ENCODE measurements at places on chromosomes 1 and 21. TPM values are rescaled to one million over a fixed set of nuclear protein-coding genes. Genes with fewer than 3 reads are reported as not detected.

DNA sequence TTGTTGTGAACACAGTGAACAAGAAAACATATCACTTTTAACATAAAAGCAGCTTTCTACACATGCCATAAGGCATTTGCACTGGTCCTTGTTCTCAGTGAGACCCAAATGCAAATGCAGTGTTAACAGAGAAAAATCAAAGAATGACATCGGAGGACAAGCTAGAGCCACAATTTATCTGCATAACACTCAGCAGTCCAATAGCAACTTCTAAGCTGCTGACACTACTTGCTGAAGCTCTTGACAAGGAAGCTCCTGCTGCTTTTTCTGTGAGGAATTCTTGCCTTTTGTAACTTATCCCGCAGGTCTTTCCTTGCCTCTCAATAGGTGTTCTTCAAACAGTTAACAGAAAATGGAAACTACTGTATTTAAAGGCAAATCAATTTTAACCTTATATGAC lies 34.7 kb downstream of the USH2A start:
- no peaks in the 10 kb centered on the region for H3K27me3 ChIP-seq
- no peaks in the 10 kb centered on the region for H3K4me1 ChIP-seq
- no peak for DNase-seq
- H3K27ac ChIP-seq: no peak overlapping the region

DNA sequence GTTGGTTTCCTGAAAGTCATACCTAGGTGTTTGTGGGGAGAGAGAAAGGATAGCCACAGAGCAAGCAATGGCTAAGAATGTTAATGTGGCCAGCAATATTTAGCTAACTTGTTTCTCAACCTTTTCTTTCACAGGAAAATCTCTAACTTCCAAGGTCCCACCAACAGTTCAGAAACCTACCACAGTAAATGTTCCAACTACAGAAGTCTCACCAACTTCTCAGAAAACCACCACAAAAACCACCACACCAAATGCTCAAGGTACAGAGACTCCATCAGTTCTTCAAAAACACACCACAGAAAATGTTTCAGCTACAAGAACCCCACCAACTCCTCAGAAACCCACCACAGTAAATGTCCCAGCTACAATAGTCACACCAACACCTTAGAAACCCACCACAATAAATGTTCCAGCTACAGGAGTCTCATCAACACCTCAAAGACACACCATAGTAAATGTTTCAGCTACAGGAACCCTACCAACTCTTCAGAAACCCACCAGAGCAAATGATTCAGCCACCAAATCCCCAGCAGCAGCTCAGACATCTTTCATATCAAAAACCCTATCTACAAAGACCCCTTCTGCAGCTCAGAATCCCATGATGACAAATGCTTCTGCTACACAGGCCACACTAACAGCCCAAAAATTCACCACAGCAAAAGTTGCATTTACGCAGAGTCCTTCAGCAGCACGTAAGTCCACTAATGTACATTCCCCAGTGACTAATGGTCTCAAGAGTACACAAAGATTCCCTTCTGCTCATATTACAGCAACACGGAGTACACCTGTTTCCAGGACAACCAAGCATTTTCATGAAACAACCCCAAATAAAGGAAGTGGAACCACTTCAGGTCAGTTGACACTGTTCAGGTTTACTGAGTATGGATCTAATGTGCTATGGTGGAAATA lies 15.3 kb downstream of the CD55 start:
- H3K4me3 ChIP-seq: no peak overlapping the region
- no peak overlapping the region for H3K27ac ChIP-seq
- DNase-seq: no peak
- no peaks in the 10 kb centered on the region for H3K4me1 ChIP-seq
- H3K27me3 ChIP-seq: no peaks in the 10 kb centered on the region
- H3K36me3 ChIP-seq: no peaks in the 10 kb centered on the region

DNA sequence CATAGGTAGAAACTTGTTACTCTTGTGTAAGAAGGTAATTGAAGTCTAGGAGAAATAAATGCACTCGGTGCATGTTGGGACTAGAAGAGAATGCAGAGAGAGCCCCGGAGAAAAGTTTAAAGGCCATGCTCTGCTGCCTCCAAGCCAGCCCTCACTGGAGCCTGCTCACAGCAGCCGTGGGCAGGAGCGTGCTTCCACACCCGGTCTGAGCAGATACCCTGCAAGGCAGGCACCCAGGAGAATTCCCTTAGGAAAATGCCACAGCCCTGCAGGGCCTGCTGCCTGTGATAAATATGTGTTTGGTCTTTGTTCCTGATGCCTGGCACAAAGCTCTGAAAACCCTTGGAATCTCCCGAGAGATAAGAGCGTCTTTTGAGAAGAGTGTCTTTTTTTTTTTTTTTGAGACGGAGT lies 22.8 kb downstream of the C2CD2 start:
- no peak overlapping the region for H3K4me3 ChIP-seq
- DNase-seq: no peak
- H3K36me3 ChIP-seq: no peaks in the 10 kb centered on the region
- no peak overlapping the region for H3K27ac ChIP-seq
- H3K27me3 ChIP-seq: no peaks in the 10 kb centered on the region

DNA sequence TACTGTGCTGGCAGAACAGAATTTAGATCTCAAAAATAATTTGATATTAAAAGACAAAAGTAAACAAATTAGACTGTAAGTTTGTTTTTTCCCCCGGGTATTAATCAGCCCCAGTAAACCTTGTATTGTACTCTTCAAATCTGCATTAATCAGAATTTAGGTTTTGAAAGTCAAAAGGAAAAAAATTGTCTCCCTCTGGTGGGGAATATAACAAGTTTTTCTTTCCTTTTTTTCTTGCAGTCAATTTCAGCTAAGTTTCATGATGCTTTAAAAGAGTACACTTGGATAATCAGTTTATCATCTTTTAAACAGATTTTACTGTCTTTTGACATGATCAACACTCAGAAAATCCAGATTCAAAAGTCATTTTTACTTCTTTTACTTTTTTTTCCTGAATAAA lies 134.5 kb upstream of the PKN2 start:
- H3K27ac ChIP-seq: no peak overlapping the region
- no peaks in the 10 kb centered on the region for H3K27me3 ChIP-seq
- H3K36me3 ChIP-seq: no peaks in the 10 kb centered on the region
- H3K4me1 ChIP-seq: no peaks in the 10 kb centered on the region
- no peak overlapping the region for H3K4me3 ChIP-seq

DNA sequence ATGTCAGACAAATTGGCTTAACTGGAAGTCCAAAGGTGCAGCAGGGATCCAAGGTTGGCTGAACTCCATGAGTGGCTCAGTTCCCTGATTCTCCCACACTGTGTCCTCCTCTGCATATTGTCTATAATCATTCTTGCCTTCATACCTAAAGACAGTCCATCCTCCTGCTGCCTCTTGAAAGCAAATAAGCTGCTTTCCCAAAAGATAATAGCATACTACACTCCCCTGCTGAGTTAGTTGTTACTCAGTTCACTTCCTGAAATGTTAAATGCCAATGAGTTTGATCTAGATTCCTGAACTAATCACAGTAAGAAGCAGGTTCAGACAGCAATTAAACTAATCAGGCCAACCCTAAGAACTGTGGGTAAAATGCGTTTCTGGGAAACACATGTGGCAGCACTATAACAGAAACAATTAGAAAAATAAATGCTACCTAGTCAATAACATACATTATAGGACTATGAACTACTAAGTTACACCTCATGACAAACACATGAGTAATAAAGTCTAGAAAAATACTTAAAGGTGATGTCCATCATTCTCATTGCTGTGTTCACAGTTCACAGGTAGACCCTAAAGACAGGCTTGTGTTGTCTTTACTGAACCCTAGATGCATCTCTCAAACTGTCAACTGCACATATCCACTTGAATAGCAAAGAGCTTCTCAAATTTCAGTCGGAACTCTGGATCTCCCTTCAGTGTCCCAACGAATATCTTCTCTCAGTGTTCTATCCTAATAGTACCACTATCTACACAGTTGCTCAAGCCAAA lies 50.8 kb upstream of the BOLA1 start:
- H3K27me3 ChIP-seq: no peaks in the 10 kb centered on the region
- peaks cover 20% of the 10 kb centered on the region for H3K4me1 ChIP-seq
- no peak for DNase-seq
- H3K36me3 ChIP-seq: no peaks in the 10 kb centered on the region
- no peak overlapping the region for H3K27ac ChIP-seq

DNA sequence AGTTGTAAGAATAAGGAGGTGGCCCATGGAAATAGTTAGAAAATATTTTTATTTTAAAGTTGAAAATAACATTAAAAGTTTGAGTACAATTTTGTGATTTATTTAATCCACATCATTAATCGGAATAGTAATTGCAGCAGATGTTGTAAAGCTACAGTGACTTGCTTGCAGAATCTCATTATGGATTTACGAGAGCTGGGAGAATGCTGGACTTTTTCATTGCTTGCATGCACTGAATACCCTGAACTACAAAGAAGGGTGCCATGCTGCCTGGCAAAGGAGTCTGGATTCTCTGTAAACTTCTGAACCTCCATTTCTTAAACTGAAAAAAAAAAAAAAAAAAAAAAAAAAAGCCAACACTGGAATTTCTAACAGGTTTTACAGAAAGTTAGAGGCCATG lies 26.5 kb downstream of the WDR64 start:
- DNase-seq: no peak
- no peaks in the 10 kb centered on the region for H3K36me3 ChIP-seq
- H3K27ac ChIP-seq: no peak overlapping the region

- no peak for DNase-seq
- H3K27me3 ChIP-seq: no peaks in the 10 kb centered on the region
- no peak overlapping the region for H3K4me3 ChIP-seq
- H3K27ac ChIP-seq: no peak overlapping the region
These were observed 83.1 kb downstream of the LRRC7 start for GRCh38 chr1:69650779-69651178.

GRCh38 chr1:234262754-234263105 lies 110.5 kb upstream of the COA6 start:
- H3K4me3 ChIP-seq: no peak overlapping the region
- H3K27ac ChIP-seq: no peak overlapping the region
- no peak for DNase-seq
- H3K27me3 ChIP-seq: no peaks in the 10 kb centered on the region

- no peak overlapping the region for H3K4me3 ChIP-seq
- H3K36me3 ChIP-seq: no peaks in the 10 kb centered on the region
- DNase-seq: no peak
- H3K4me1 ChIP-seq: no peaks in the 10 kb centered on the region
- H3K27ac ChIP-seq: no peak overlapping the region
These were observed 161.7 kb upstream of the EDN2 start for GRCh38 chr1:41646186-41646585.

DNA sequence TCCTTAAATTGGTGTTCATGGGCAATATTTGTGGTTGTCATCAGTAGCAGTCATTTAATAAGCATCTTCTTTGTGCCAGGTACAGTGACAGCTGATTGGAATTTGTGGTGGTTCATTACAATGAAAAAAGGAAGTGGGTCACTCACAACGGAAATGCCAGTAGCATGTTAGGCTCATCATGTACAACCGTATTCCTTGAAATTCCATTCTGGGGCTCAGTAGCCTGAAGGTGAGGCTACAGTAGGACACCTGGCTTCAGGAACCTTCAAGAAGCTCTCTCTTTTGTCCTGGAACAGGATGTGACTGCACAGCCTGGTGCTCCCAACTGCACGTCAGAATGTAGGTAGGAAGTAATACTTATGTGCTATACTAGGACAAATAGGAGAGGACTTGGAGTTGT lies 93.9 kb downstream of the ST3GAL3 start:
- H3K4me3 ChIP-seq: no peak overlapping the region
- H3K36me3 ChIP-seq: no peaks in the 10 kb centered on the region
- H3K27ac ChIP-seq: no peak overlapping the region
- DNase-seq: no peak

GRCh38 chr21:24938573-24938972 lies 668.7 kb downstream of the MRPL39 start:
- H3K27ac ChIP-seq: no peak overlapping the region
- no peak for DNase-seq
- no peak overlapping the region for H3K4me3 ChIP-seq
- H3K36me3 ChIP-seq: no peaks in the 10 kb centered on the region
- H3K27me3 ChIP-seq: no peaks in the 10 kb centered on the region
- peaks cover 3% of the 10 kb centered on the region for H3K4me1 ChIP-seq

GRCh38 chr21:41369920-41370839 lies 8.4 kb downstream of the MX2 start:
- H3K4me1 ChIP-seq: peaks cover 9% of the 10 kb centered on the region
- DNase-seq: no peak
- H3K4me3 ChIP-seq: peak overlapping the region; percentile 39
- H3K27ac ChIP-seq: peak overlapping the region; percentile 19
- no peaks in the 10 kb centered on the region for H3K27me3 ChIP-seq

DNA sequence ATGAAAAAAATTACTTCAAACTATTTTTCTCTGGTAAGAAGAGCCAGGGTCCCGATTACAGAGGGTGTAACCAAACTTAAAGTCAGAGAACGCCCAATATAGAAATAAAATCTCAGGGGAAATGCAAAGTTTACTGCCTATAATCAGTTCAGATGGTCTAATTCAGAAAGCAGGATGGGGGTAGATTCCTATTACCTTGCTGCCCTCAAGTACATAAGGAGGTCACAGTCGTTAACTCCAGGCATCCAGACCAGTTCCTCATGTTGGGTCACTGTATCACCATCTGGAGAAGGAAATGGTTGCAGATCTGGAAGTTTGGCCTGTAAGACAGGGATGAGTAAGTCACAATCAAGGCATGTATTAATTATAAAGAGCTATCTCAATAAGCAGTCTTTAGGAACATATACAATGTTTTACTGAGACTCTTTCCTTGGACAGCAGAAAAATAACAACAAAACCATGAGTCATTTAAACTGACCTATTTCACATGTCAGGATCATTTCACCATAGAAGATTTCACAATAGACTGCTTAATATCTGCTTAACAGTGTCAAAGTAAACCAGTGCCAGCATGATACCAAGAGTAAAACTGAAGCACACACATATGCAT lies 179.4 kb downstream of the SLC45A1 start:
- H3K4me3 ChIP-seq: no peak overlapping the region
- no peak overlapping the region for H3K27ac ChIP-seq
- no peaks in the 10 kb centered on the region for H3K4me1 ChIP-seq
- H3K36me3 ChIP-seq: no peaks in the 10 kb centered on the region
- DNase-seq: no peak

DNA sequence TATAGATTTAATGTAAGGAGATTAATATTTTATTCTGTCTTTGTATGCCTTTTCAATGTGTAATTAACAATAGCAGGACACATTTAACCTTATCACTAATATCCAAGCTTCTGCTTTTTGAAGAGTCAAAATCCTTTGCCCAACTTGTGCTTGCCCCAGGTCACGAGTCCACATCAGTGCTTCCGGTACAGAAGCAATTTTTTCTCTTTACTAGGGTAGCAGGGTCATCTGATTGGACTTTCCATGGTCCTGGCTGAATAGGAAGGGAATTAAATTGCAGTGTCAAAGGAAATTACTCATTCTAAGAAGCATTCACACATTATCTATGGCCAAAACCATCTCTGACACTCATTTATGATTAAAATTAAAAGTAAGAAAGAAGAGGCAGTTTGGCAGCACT lies 460.5 kb upstream of the ADGRL2 start:
- no peak overlapping the region for H3K27ac ChIP-seq
- no peaks in the 10 kb centered on the region for H3K4me1 ChIP-seq
- no peaks in the 10 kb centered on the region for H3K36me3 ChIP-seq
- no peaks in the 10 kb centered on the region for H3K27me3 ChIP-seq
- H3K4me3 ChIP-seq: no peak overlapping the region

Gene TBX19
- total RNA-seq: 2.7 TPM

Gene MCOLN2
- total RNA-seq: 2.5 TPM

Gene ZBTB17
- 65.8 TPM for total RNA-seq

Gene FH
- total RNA-seq: 39.7 TPM

Gene PATJ
- total RNA-seq: 21.6 TPM

Gene RAB7B
- total RNA-seq: 1.7 TPM
